ENCODE measurements at places on chromosomes 3 and 15.

DNA sequence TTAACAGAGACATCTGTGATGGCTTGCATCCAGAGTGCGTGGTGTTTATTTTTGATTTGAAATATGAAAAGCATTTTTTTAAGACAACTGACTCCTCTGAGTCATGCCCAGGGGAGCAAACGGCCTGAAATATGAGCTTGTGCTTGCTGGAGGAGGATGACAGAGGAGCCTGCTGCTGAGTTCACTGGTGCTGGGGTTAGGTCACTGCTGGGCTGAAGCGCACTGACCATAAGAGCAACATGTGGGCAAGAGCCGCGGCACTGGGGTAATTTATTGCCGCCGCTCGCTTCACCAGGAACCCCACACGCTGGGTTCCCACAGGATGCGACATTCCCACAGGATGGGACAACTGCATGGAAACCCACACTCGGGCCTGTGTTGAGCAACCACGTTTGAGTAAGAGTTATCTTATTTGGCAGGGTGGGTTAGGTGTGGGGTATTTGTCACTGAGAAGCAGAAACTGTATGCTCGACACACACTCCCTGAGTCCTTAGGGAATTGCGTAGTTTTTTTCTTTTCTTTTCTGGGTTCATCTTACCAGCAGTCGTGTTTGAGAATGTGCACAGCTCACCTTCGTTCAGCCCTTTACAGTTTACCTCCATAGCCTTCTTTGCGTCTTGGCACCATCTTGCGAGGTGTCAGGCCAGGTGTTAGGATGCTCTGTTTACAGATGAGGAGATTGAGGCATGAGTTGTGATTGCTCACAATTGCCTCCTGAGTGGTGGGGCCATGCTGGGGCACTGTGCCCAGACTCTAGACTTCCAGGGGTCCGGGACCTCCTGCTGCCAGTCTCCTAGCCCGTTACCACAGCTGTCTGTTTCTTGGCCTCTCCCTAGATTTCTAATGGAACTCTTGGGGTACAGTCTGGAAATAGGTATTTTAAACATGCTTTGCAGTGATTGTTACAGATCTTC lies 60.4 kb downstream of the SMAD3 start:
- DNase-seq: peak; percentile 86

- DNase-seq: no peak
Measured at GRCh38 chr3:123110282-123110975, 43.6 kb downstream of the PDIA5 start.

DNA sequence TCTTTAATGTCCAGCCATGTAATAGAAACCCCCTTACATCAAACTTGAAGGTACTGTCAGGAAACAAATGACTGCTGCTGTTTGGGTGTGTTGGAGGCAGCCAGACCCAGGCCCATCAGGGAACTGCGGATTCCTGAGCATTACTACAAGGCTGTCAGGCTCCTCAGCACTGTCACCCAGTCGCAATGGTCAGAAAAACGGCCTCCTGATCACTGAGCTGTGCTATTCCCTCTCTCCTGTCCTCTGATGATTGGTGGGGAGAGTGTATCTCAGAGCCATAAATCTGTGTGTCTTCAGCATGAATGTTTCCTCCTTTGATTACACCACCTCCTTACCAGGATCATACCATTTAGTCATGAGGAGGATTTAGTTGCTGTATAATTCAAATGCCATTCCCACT lies 135.2 kb upstream of the GADL1 start:
- DNase-seq: no peak

DNA sequence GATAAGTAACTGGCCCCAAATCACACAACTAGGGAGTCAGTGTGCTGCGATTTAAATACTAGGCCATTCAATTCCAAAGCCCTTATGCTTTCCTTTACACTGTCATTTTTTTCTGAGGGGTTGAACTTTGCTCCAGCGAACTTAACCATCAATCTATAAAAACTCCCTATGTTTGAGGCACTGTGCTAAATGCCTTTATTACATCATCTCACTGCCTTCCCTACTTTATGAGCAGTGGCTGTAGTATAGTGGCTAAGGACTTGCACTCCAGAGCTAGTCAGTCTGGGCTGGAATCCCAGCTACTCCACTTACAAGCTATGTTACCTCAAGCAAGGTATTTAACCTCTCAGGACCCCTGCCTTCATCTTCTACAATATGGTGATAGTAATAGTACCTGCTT lies 26.9 kb upstream of the WDR72 start:
- DNase-seq: no peak

DNA sequence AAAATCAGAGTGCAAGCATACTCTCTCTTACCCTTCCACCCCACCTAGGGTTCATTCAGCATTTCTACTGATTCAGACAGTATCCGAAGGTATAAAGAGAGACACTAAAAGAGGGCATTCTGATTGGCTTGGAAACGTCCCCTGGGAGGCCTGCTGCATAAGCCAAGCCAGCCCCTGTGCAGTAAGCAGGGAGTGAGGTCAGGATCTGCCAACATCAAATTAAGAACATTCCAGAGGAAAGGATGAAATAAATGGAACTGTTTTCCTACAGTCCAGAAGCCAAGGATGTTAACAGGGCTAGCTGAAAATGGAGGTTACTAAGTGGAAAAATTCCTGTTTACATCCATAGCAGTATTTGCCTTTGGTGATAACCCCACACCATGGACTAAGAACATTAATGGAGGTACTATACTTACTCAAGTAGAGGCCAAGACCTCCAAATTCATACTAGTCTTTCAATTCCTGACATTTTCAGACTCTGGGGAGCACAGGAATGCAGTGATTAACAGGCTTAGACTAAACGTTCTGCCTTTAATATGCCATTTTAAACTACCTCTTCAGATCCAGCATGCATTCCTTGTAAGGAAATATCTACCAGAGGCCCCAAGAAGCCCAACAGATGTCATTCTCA lies 34.5 kb downstream of the NPTN start:
- DNase-seq: no peak

- no peak for DNase-seq
Measured at GRCh38 chr15:20369500-20369899, 172.1 kb downstream of the GOLGA6L6 start.

GRCh38 chr3:21229426-21230135 lies 521.4 kb downstream of the ZNF385D start:
- no peak for DNase-seq

- DNase-seq: no peak
Measured at GRCh38 chr3:152865668-152866245, 30.8 kb downstream of the P2RY1 start.

DNA sequence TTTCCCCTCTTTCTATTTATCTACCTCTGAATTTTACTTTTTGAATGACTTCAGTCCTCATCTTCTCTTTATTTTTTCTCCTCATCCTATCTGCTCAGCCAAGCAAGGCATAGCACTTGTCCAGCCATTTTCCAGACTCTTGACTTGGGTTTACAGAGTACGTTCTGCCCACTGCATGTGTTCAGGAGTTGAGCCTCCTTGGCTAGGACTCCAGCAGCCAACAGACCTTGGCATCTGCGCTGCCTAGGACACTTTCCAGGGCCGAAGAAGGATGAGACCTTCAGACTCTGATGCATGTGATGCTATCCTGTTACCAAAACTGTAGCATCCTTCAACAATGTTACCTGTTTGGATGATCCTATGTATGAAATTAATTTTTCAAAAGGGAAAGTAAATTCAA lies 59.7 kb downstream of the HES1 start:
- no peak for DNase-seq
